ENCODE measurements at places on chromosomes 7 and 10.

DNA sequence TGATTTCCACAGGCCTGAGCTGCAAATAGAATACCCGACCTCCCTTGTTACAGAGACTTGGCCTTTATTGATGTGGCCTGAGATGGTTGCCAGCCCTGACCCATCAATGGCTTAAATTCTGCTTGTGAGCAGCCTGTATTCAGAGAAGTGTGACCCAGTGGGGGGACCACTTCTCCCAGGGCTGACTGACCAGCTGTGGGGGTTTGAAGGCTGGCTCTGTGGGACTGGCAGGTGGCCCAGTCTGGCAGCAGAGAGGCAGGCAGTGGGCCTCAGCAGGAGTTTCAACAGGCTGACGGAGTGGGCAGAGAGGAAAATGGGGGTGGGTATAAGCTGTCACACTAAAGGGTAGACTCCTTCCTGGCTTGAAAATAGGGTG is 12.2 kb upstream of the PPIF start:
- no peak for DNase-seq

- no peak for DNase-seq
These were observed 24.5 kb downstream of the ZNF777 start for GRCh38 chr7:149436358-149436757.

DNA sequence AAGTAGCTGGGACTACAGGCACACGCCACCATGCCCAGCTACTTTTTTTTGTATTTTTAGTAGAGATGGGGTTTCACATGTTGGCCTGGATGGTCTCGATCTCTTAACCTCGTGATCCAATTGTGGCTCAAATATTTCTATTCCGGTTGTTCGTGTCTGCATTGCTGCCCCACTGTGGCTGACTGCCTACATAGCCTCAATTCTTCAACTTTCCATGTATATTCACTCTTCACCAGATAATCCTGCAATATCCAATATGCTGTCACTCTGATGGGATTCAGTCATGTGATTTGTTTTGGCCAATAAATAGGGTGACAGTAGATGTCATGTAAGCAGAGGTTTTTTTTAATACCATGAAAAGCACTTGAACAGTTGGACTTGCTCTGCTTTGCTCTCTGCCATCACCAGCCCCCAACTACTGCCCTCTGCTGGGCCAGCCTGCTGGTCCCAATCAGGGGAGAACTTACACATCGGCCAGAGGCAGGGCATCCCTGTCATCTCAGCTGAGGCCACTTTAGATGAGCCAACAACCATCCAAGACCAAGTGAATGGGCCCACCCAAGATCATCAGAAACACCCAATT is 56.7 kb downstream of the NSUN6 start:
- DNase-seq, result peak; percentile 65

DNA sequence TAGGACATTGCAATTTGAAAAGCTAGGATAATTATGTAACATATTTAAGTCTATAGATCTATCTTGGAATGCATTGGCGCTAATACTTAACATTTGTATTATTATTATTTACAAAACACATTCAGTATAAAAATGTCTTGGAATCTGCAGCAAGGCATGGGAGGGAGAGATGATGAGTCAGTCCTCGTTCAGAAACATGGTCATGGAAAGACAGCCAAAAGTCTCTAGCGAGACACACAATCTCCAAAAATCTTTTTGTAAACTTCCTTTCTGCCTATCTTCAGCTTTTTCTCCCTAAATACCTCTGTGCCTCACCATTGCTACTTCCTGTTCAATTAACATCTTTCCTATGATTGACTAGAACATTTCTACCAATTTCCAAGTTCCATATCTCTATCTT is 188.4 kb upstream of the CACNA2D1 start:
- DNase-seq, result no peak

DNA sequence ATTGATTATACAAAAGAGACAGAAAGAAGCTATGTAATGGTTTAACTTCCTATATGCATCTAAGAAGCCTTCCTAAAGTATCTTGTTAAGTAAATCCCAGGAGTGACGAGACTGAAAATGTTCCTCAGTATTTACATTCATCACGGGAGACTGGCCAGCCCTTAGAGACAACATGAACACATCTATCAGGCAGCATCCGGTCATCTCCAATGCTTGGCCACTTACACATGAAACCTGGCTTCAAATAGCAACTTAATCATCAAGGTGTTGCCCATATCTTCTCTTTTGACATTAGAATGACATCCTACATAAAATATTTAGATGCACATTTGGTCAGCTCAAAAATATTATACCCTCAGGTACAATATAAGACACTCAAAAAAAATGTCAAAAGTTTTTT is 33.8 kb downstream of the ERCC6 start:
- no peak for DNase-seq

DNA sequence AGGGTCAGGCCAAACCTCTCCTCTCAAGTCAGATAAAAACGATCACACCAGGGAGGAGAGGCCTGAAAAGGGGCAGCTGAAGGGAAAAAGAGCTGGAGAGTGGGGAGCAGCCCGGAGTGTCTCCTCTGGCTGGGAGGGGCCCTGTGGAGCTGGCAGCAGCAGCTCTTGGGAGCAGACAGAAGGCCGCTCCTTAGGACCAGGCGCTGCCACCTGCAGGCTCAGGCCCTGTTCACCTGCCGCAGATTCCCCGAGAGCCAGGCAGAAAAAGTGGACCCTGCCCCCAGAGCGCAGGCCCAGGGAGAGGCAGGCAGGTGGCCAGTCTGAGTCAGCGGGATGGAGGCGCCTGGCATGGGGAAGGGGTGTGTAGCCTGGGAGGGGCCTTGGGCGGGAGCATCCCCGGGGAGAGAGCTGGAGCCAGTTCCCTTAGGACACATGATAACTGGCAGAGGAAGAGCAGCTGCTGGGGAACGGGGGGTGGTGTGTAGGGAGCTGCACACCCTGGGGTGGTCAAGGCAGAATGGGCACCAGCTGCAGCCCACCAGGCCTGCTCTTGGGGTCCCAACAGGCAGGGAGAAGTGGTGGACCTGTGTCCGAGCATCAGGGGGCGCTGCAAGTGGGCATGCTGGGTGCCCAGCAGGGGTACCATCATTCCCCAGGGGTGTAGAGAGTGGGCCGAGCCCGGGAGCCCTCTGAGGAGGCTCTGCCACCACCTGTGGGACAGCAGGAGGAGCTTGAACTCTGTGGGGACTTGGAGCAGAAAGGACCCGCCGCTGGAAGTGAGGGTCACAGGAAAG is 177.2 kb upstream of the RHEB start:
- DNase-seq, result peak; percentile 70

GRCh38 chr10:29757551-29758297 is 123.0 kb upstream of the SVIL start:
- DNase-seq, result no peak

Data from mesendoderm (in vitro differentiated cells).